ENCODE measurements at places on chromosomes 4 and X.

DNA sequence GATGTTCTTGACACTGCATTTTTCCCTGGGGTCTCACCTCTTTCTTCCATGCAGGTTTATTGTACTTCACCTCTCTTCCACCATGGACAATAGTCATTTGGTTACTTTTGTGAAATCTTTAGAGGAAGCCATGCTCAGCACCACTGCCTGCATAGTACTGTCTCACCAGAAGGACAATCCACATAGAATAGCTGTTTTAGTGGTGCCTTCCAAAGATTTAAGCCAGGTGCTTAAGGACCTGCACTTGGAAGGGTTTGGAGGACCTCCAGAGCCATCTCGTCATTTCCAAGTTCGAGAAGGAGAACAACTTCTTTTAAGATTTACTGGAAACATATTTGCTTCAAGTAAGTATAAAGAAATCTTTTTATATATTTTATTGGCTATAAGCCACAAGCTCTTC, 26.7 kb downstream of the DTHD1 start:
- DNase-seq, result no peak

DNA sequence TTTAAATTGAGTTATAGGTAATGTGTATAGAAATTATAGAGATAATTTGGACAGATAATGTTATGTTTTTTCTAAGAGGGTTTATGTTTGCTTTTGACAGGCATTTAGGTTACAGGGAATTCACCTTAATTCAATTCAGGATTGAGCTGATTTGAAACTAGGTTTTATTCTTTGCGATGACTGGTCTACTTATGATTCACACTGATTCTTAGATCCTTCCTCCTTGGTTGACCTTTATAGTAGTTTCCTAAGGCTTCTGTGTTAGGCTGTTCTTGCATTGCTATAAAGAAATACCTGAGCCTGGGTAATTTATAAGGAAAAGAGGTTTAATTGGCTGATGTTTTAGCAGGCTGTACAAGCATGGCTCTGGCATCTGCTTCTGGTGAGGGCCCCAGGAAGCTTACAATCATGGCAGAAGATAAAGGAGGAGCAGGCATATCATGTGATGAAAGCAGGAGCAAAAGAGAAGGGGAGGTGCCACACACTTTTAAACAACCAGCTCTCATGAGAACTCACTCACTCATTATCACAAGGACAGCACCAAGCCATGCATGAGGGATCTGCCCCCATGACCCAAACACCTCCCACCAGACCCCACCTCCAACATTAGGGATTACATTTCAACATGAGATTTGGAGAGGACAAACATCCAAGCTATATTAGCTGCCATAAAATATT, 155.0 kb upstream of the SFRP2 start:
- DNase-seq, result no peak

DNA sequence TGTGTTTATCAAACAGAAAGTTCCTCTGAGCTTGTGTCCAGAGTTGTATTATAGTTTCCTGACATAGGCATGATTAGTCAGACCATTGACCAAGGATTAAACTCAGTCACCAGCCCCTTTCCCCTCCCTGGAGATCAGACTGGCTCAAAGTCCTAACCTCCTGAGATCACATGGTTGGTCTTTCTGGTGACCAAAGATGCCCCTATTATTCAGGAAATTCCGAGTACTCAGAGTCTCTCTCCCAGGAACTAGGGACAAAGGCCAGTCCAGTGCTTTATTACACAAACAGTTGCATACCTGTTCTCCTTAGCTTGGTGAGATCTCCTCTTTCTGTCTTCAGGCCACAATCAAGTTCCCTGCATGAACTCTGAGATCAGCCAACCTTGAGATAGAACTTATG, 14.5 kb upstream of the ENPP6 start:
- no peak for DNase-seq

- DNase-seq, result no peak
Measured at GRCh38 chrX:130895299-130895698, 7.7 kb downstream of the ENOX2 start.
